ENCODE measurements at places on chromosomes 1 and 21.

DNA sequence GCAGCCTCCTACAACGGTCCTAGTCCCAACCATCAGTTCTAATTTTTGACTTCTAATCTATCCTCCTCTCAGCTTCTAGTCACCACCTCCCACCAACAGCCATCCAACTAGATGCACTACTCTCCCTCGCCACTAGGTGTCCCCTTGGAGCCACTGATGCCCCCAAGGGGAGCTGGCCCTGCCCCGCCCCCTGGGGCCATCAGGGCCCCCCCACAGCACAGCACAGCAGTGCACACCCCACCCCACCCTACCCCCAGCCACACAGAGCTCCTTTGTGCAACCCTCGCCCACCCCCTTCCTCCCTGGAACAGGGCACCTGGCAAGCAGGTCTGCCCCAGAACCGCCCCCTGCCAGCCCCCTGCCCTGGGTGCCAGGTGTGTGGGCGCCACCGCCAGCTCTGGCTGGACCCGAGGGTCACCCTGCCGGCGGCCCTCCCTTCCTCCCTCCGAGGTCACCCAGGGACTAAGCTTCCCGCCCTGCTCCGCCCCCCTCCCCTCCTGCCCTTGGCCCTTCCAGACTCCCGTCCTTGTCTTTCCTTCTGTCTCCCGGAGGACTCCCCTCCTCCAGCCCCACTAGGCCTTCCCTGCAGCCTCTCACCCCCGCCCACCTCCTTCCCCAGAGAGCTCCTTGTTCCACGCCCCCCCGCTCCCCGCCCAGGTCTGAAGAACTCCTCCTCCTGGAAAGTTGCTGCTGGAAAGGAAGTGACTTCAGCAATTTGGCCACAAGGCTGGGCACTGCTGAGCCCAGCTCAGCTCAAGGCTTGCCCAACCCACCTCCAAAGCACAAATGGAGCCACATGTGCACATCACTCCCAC lies 47.0 kb downstream of the AHDC1 start:
- peak; percentile 68 for DNase-seq

- DNase-seq: no peak
Measured at GRCh38 chr1:218686258-218686657, 341.1 kb downstream of the TGFB2 start.

DNA sequence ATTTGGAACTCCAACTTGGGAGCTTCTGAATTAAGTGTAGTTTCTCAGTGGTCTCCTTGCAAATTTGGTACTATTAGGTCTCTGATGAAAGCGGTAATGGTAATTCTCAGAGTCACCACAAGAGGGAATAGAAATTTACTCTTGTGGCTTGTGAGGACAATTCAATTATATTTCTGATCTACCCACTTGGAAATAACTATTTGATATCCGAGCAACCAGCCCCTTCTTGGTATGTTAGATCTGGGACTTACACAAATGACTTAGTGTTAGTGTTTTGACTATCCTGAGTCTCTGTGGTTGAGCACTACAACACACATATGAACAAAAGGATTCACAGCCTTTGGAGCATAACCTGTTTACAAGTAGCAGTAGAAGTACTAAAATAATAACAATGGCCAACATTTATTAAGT lies 68.1 kb downstream of the RPS6KA1 start:
- no peak for DNase-seq

GRCh38 chr1:156257711-156258110 lies 9.9 kb upstream of the PAQR6 start:
- no peak for DNase-seq

DNA sequence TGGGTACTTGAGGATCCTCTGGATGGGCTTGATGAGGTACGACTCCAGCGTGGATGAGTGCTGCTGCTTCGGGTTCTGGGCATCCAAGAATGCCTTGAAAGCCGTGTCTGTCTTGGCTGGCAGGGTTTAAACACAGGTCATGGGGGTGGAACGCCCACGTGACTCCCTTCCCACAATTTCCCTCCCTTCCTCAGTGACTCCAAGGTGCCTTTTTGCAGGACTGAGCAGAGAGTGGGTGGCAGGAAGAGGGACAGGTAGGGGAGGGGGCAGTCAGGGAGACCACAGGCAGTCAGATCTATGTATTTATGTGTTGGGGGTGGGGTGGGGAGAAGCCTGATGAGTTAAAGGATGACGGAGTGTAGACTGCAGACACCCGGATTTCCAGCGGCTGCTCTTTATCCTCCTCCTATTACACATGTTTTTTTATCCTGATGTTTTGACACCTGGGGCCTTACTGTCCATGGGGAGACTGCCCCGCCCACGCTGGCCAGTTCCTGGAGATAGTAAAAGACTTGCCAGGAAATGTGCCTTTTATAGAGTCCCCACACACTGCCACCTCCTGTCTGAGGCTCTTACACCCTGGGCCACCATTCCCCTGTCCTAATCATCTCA lies 103.2 kb upstream of the KRTAP19-8 start:
- DNase-seq: no peak

GRCh38 chr1:160639652-160640051 lies 7.2 kb downstream of the SLAMF1 start:
- DNase-seq: no peak

DNA sequence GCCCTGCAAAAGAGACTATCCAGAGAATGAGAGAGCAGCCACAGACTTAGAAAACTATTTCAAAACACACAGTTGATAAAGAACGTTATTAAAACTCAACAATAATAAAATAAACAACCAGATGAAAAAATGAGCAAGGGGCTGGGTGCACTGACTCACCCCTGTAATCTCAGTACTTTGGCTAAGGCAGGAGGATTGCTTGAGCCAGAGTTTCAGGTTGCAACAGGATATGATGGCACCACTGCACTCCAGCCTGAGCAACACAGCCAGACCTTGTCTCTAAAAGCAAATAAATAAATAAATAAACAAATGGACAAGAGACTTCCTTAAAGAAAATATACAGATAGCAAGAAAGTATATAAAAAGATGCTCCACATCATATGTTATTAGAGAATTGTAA lies 144.6 kb downstream of the LRRIQ3 start:
- DNase-seq: no peak

GRCh38 chr21:37682966-37683365 lies 233.3 kb downstream of the KCNJ6 start:
- DNase-seq: no peak

GRCh38 chr1:203156280-203156679 lies 19.3 kb downstream of the MYBPH start:
- no peak for DNase-seq

- no peak for DNase-seq
Measured at GRCh38 chr1:158554352-158554751, at the start of gene OR6Y1. Gene OR6Y1, minus strand, starts transcription at chr1:158554405. Its CDS starts 6,300 bp downstream, at chr1:158548105.

DNA sequence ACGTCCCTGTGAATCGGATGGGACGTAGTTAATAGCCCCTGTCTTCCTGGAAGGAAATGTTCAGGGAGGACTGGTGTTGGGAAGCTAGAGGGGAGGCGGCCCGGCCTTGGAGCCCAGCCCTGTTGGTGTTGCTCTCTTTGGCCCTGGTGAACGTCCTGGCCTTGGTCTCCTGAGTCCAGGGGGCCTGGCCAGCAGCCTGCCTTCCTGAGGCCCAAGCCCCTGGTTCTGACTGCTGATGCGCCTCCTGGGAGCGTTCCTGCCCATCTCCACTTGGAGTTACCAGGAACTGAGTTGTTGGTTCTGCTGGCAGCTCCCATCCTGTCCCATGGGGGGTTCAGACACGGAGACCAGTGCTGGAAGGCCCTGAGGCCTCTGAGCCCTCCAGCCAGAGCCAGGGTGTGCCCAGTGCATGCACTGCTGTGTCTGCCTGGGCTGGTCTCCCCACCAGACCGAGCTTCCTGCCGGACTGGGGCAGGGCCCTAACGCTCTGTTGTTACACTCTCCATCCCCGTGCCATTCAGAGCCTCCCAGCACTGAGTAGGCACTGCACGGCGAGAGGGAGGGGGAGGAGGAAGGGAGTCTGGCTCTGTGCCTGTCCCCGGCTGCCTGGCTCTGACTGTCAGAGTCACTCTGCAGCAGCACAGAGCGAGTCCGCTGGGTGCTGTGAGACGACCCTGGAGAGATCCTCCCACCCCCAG lies 382.5 kb upstream of the VAMP3 start:
- no peak for DNase-seq

GRCh38 chr1:52186449-52186848 lies 44.6 kb downstream of the ZFYVE9 start:
- no peak for DNase-seq

DNA sequence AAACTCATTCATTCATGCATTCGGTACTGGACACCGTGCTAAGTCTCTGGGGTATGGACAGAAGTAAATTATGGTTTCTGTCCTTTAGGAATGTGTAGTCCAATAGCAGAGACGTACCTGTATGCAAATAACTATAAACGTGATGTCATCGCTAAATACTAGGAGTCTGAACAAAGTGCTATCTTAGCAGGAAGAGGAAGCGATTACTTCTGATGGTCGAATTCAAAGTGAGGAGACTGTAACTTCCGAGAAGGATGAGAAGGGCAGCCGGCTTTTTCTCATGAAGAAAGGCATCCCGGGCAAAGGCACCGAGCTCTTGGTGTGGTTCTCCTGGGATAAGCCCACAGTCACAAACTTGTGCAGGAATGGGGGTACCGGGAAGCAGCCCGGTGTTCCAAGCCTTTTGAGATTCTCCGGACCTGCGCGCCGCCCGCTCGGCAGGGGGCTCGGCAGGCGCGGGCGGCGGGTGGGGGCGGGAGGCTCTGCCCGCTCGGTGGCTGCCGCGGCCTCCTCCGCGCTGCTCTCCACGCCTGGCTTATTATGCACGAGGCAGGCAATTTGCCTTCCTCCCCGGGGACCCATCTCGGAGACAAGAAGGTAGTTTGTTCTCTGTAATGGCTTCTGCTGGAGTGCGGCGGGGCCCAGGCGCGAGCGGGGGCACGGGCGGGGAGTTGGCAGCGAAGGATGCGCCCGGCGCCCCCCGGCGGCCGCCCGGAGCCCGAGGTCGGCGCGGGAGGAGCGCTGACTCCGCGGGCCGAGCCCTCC lies 67.5 kb upstream of the CD1D start:
- DNase-seq: peak; percentile 25

GRCh38 chr1:6142734-6143133 lies 37.4 kb downstream of the CHD5 start:
- no peak for DNase-seq

GRCh38 chr1:1937549-1938275 lies 18.6 kb upstream of the TMEM52 start:
- no peak for DNase-seq

GRCh38 chr21:38341546-38342012 lies 84.8 kb downstream of the KCNJ15 start:
- DNase-seq: no peak

DNA sequence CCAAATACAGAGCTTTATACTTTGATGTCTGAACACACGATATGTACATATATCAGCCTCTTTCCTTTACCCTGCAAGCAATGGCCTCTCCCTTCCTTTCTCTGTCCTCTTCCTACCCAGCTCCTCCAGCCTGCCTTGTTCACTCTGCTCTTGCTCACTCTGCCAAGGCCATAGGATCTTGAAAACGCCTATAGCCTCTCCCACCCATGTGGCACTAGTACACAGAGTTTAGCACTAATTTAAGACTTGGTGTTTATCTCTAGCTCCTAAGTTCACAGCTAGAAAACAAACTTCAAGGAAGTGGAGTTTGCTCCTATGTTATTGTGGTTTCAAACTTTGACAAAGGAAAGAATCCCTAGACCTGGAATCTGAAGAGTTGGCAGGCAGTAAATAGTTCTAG lies 225.0 kb upstream of the RUNX1 start:
- no peak for DNase-seq

- peak; percentile 52 for DNase-seq
Measured at GRCh38 chr21:44874497-44875315, 1.2 kb upstream of the PTTG1IP start.

DNA sequence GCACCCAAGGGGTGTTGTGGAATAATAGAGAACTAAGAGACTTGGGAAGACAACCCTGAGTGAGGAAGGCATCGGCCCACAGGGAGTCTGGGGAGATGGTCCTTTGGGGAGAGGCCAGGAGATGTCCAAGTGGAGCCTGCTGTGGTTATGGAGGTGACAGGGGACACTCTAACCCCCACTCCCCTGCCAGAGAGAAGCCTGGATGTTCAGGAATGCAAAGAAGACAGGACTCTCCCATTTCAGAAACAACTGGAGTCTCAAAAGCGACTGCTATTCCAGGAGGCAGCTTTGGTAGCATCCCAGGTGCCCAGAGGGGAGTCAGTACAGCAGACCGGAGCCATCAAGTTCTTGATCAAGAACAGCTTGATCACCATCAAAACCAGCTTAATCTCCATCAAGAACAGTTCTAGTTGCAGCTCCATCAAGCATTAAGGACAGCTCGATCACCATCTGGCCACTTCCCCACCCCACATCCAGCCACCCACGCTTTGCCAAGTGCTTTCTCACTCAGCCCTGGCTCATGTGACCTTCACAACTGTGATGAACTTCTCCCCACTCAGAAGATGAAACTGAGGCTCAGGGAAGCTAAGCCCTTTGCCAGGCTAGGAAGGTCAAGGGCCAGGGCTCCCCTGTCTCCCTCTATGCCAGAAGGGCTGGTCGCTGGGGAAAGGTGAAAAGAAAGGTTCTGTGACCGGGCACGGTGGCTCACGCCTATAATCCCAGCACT lies 743 bp downstream of the CD52 start:
- no peak for DNase-seq

DNA sequence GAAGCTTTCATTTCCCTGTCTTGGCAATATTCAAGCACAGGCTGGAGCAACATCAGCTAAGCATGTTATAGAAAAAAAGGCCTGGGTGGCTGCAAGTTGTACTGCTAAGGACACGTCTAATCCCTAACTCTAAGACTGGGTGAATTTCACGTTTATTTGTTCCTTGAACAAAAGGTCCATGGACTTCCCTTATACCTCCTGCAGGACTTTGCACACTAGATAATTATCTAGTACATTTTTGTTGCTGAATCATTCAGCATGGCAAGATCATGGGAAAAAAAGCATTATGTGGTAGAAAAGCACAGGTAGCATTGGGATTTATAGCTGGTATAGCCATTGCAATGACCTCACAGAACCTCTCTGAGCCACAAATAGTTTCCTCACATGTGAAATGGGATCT lies 130.7 kb upstream of the DMRTA2 start:
- DNase-seq: no peak

- DNase-seq: no peak
Measured at GRCh38 chr1:228902781-228903433, 167.6 kb downstream of the RHOU start.

DNA sequence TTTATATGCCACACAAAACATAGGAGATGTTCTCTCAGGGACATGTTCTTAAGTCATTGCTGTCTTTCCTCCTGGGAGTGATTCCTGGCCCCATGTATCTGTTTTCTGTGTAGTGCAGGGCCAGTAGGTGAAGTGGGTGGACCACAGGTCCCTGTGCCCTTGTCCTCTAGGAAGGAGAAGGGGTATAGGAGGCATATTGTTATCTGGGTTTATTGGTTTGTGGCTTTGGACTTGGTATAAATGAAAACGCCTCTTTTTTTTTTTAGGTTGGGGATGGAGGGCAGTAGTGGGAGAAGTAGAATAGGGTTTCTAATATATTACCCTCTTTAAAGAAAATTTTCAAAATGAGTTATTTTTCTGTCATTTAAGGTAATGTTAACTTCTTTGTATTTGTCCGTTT lies 29.4 kb downstream of the DYRK1A start:
- DNase-seq: no peak

- peak; percentile 35 for DNase-seq
Measured at GRCh38 chr21:25999921-26000582, 170.5 kb downstream of the APP start.
